ENCODE measurements at places on chromosomes 7 and 10. TPM values are rescaled to one million over a fixed set of nuclear protein-coding genes. Genes with fewer than 3 reads are reported as not detected.

- DNase-seq: no peak
Observed at GRCh38 chr7:129781928-129782817, 170.6 kb downstream of the UBE2H start.

- DNase-seq: no peak
Observed at GRCh38 chr7:94129443-94130140, 125.4 kb upstream of the BET1 start.

DNA sequence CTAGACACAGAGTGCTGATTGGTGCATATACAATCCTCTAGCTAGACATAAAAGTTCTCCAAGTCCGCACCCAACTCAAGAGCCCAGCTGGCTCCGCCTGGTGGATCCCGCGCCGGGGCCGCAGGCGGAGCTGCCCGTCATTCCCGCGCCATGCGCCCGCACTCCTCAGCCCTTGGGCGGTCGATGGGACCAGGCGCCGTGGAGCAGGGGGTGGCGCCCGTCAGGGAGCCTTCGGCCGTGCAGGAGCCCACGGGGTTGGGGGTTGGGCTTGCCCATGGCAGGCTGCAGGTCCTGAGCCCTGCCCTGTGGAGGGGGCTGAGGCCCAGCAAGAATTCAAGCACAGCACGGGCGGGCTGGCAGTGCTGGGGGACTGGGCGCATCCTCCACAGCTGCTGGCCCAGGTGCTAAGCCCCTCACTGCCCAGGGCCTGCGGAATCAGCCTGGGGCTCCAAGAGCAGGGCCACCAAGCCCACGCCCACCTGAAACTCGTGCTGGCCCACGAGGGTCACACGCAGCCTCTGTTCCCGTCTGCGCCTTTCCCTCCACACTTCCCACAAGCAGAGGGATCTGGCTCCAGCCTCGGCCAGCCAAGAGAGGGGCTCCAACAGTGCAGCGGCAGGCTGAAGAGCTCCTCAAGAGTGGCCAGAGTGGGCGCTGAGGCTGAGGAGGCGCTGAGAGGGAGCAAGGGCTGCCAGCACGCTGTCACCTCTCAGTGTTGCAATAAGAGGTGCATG lies 604.2 kb upstream of the POM121L12 start:
- no peak for DNase-seq

DNA sequence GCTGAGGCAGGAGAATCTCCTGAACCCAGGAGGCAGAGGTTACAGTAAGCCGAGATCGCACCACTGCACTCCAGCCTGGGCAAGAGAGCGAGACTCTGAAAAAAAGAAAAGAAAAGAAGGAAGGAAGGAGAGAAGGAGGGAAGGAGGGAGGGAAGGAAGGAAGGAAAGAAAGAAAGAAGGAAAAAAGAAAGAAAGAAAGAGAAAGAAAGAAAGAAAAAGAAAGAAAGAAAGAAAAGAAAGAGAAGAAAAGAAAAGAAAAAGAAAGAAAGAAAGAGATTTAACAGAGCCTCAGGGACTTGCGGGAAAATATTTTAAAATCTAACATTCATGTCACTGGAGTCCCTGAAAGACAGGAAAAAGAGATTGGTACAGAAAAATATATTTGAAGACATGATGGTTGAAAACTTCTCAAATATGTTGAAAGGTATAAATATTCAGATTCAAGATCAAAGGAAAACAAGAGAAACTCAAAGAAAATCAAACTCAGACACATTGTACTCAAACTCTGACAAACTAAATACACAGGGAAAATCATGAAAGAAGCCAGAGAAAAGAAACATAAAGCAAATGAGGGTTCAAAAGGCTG lies 25.3 kb upstream of the DNAAF5 start:
- no peak for DNase-seq

POR gene
- total RNA-seq: 97.9 TPM

- DNase-seq: no peak
Observed at GRCh38 chr10:128103229-128103714, 23.0 kb downstream of the MKI67 start.

GRCh38 chr10:127953876-127954275 lies 47.0 kb downstream of the PTPRE start:
- DNase-seq: no peak

RNF133 gene
- total RNA-seq: 0.80 TPM

NODAL gene
- 0.25 TPM for total RNA-seq

All from cardiac muscle cell (in vitro differentiated cells and primary cell).